ENCODE measurements at places on chromosomes 3 and 15.

- no peak for DNase-seq
Observed at GRCh38 chr15:32872621-32873283, 154.9 kb downstream of the GREM1 start.

DNA sequence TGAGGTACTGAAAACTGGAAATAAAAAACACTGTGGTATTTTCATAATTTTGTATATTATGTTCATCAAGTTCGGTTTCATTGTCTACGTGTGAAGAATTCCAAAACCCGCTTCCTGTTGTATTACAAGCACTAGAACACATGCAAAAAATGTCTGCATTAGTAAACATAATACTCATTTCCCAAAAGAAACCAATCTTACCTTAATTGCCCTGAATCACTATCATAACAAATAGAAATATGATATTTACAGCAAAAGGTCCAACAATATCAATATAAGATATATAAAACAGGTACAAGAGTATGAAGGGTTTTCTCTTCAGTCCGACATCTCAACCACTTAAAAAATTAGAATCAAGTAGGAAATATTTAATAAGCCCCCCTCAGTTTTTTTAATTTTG lies 26.3 kb upstream of the GP5 start:
- no peak for DNase-seq

GRCh38 chr3:158272081-158272480 lies 162.2 kb downstream of the RSRC1 start:
- DNase-seq = no peak

GRCh38 chr3:177946497-177946896 lies 589.7 kb upstream of the KCNMB2 start:
- no peak for DNase-seq

DNA sequence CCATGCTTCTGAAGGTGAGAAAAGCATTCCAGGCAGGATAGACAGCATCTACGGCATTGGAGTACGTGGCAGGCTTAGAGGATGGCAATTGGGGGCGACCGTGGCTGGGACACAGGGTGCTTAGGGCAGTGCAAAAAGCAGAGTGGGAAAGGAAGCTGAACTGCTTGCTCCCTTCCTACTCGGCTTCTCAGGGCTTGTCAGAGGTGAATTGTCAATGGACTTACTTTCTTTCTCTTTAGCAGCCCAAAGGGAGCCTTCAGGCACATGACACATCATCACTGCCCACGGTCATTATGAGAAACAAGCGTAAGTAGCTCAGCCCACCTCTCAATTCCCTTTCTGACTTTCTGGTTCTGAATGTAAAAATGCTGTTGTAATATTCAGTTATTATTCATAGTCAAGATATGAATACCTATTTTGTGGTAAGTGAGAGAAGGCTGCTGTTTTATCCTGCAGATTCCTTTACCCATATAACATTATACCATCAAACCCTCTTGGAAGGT lies 84.3 kb downstream of the KLHL25 start:
- peak; percentile 75 for DNase-seq

DNA sequence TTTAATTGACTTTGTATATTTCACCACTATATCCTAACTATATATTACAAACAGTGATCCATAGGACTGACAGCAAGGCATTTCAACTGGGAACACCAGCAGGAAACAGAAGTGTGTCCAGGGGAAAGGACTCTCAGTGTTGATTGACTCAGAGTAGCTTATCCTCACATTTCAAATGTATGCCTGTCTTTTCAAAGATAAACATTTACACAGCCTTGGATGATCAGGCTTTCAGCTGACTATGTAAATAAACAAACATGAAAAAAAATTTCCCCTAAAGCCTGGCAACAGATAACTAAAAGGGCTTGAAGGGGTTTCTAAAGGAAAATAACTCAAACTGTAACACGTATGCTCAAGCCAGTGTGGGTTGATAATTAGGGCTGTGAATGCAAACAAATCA lies 321.8 kb downstream of the TBC1D5 start:
- no peak for DNase-seq

GRCh38 chr3:53949541-53949940 lies 57.9 kb upstream of the SELENOK start:
- DNase-seq = no peak

DNA sequence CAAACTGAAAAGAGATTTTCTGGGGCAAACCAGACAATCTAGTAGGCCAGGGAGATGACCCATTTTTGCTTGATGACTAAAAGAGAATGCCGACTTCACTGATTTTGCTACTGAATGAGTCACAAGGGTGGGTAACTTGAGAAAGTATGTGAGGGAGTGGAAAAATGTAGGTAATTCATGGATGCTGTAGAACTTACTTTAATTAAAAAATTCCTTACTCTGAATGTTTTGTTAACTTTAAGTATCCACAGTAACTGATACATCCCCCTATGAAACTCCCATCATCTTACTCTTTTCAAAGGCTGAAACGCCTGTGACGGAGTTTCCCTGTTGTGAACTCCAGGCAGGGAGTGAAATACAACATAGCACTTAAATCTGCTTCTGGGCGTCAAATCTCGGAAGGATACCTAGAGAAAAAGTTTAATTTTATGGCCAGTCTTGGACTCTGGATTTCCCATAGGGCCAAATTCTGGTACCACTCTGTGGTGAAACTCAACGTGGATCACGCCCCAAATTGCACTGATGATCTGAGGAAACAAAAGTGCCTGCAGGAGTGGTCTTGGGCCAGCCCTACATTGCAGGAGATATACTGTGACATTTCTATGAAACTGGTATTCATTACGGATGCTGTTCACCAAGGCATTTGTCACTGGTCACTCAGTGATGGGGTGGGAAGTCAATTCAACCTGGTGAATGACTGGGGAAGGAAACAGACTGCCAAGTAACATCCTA lies 24.0 kb downstream of the GOLIM4 start:
- no peak for DNase-seq

GRCh38 chr3:39213613-39214012 lies 21.2 kb upstream of the XIRP1 start:
- DNase-seq = no peak

DNA sequence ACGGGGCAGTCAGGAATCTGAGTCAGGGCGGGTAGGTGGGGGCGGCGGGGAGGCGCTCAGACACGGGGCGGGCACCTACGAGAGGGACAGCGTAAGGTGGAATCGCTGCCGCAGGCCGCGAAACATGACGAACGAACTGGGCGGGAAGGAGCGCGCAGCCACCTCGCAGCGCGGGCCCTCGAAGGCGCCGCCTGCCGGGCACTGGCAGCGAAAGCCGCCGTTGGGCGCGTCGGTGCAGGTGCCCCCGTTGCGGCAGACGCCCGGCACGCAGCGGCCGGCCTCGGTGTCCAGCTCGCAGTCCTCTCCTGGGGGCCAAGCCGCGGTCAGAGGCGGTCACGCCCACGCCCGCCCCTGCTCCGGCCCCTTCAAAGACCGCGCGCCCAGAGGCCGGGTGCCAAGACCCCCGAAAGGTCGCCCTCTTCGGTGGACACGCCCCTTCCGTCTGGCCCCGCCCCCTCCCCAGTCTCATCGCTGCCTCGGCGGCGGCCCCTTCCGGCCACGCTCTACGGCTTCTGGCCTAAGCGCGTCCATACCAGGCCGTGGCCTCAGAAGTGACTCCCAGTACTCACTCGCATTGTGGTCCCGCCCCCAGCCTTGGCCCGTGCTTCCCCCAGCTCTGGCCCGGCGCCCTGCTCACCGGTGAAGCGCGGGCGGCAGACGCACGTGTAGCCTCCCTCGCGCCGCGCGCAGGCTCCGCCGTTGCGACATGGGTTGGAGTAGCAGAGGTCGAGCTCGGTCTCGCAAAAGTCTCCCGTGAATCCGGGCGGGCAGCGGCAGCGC lies 6.4 kb downstream of the CELSR3 start:
- DNase-seq = no peak

DNA sequence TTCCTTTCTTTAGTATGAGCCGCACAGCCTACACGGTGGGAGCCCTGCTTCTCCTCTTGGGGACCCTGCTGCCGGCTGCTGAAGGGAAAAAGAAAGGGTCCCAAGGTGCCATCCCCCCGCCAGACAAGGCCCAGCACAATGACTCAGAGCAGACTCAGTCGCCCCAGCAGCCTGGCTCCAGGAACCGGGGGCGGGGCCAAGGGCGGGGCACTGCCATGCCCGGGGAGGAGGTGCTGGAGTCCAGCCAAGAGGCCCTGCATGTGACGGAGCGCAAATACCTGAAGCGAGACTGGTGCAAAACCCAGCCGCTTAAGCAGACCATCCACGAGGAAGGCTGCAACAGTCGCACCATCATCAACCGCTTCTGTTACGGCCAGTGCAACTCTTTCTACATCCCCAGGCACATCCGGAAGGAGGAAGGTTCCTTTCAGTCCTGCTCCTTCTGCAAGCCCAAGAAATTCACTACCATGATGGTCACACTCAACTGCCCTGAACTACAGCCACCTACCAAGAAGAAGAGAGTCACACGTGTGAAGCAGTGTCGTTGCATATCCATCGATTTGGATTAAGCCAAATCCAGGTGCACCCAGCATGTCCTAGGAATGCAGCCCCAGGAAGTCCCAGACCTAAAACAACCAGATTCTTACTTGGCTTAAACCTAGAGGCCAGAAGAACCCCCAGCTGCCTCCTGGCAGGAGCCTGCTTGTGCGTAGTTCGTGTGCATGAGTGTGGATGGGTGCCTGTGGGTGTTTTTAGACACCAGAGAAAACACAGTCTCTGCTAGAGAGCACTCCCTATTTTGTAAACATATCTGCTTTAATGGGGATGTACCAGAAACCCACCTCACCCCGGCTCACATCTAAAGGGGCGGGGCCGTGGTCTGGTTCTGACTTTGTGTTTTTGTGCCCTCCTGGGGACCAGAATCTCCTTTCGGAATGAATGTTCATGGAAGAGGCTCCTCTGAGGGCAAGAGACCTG lies 13.2 kb downstream of the GREM1 start:
- no peak for DNase-seq

DNA sequence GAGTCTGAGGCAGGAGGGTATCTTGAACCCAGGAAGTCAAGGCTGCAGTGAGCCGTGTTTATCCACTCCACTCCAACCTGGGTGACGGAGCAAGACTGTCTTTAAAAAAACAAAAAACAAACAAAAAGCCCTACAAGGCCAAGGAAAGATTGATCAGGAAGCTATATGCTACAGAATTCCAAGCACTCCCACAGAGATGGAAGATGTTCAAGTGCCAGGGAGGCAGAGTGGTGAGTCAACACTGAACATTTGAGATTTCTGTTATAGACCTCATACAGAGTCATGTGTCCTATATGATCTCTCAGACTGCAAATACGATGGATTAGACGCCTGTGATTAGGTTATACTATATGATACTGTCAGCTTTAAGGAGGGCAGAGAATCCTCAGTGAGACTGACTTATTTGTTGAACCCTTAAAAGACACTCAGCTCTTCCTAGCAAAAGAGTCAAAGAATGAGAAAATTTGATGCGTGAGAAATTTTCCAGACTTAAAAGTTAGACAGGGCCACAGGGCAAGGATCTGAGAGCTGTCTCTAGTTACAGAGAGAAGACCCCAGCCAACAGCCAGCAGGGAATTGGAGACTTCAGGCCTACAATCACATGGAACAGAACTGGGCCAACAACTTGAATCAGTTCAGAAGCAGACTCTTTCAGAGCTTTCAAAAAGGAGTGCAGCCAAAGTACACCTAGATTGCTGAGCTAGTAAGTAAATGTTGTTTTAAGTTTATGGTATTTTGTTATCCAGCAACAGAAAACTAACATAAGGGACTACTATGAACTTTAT lies 107.6 kb downstream of the PIK3CB start:
- no peak for DNase-seq

DNA sequence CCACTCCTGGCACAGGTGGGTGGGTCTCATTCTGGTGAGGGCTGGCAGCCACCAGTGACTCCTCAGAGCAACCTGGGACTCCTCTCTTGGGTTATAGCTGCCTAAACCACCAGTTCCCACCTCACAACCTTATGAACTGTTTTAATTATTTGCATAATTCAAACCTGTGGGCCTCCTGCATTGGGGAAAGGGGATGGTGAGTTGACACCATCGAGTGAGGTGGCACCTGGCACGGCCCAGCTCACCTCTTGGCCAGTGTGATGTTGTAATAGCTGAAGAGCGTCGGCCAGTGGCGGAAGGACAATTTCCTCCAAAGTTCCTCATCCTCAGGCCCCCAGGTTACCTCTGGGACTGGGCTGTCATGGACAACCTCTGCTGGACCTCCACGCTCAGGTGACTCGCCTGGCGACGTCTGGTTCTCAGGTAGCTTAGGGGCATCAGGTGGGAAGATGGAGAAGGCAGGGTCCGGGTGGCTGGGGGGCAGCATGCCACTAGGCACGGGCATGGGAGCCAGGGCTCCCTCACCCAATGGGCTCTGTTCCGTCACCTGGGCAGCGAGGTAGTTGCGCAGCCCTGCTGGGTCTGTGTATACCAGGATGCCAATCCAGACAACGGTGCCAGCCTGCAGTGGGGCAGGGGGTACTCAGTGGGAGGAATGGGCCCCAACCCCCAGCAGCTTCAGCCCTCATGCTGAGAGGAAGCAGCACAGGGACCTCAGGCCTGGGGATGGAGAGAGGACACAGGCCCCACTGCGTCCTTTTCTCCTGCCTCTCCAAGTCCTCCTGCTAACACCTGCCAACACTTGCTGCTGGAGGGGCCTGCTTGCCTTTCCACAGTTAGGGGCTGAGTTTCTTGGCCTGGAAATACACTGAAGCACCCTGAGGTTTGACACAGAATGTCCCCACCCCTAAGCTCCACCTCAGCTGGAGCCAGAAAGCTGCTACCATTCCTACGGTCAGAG lies 38.5 kb downstream of the PTPN23 start:
- DNase-seq = no peak

- DNase-seq = no peak
Observed at GRCh38 chr3:147089286-147089685, 317.1 kb downstream of the ZIC4 start.

DNA sequence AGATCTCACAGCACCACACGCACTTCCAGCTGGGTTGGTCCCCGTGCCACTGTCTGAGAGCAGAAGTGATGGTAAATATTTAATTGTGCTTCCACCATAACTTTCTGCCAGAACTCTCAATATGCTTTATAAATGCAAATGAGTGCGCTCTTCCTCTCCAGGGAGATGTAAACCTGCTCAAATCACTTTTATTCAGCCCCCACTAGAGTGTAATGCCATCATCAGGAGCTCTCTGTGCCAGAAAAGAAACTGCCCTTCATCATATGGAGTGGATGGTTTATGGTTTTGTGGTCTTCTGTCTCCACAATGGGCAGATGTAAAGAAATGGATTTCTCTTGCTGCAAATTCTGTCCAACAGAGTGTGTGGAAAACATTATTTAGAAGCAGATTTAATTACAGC lies 127.0 kb downstream of the EPHB1 start:
- DNase-seq = no peak

DNA sequence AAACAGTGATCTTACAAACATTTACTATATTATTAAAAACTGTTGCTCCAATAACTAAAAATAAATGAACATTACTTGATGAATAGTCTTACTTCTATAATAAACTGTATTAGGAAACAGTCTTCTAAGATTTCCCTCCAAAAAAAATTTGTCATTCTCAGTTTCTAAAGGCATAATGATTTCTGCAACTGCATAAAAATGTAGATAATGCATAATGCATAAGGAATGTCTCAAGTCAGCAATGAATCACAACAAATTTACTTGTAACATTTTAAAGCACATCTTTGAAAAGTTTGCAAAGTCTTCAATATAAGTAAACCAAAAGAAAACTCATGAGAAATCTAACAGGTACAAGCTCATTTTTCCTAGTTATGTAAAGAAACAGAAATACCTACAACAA lies 113.5 kb downstream of the VPS13C start:
- DNase-seq = no peak

Data from GM12878 (cell line).